ENCODE measurements at places on chromosomes 12 and 14. TPM values are rescaled to one million over a fixed set of nuclear protein-coding genes. Genes with fewer than 3 reads are reported as not detected.

The BEST3 gene
- total RNA-seq, result 0.11 TPM

DNA sequence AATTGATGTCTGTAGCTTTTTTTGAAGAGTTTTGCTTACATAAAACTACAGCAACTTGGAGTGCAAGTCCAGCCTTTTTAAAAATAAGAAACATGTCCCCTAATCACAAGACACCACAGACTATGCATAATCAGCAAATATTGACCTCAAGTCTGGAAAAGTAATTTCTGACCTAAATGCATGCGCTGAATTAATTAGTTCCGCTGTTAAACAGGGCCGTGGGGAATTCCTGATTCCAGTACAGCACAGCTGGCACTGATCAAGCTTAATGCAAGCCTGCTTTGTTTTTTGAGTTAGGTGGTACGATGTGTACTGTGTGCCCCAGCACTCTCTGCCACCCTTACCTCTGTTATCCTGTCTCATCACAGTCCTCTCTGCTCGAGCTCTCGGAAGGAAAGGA lies 9.2 kb downstream of the MLH3 start:
- no peak for DNase-seq

DNA sequence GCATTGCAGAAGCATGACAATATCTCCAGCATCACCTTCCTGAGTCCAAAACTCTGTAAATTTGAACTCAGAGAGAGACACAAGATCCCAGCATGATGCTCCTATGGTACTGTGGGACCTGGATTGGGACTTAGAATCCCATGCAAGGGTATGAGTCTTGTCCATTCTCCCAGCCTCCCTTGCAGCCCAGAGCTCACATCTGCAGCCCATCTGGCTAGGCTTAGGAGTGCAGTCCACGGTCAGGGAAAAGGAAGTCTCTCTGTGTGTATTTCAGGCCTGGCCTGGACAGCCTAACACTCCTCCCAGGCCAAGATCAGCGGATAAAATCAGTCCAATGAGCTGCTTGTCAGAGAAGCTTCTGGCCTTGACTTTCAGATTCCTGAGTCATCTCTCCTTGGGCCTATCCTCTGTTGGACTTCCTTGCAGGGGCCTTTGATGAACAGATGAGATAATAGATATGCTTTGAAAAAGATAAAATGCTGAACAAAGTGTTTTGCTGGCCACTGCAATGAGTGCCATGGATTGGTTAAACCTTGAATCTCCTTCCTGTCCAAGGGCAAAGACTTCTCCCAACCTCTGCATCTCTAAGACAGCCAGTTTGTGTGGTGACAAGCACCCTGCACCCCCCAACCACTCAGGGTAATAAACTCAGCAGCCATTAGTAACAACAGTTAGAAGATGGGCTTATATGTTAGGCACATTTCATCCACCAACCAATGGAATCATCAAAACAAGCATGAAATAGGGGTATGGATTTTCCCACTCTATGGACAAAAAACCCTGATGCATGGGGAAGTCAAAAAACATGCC lies 412.8 kb upstream of the TBX3 start:
- no peak for DNase-seq

The SERPINA6 gene
- not detected for total RNA-seq

DNA sequence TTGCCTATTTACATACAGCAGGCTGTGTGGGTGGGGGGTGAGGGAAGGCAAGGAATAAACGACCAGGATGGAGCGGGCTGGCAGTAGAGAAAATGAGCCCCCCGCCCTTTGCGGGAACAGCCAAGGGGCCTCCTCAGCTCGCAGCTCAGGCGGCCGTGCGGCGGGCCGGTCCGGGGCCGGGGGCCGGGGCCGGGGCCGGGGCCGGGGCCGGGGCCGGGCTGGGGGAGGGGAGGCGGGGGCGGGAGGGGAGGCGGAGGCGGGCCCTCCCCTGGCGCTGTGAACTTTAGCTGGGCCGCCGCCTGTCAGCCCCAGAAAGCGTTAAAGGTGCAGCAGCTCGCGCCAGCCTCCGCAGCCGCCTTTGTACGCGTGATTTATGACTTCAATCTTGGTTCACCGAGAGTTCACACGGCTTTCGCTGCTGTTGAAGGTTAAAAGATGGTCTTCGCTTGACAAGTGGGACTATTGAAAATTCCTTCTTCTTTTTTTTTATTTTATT lies 28.8 kb downstream of the HOXC4 start:
- no peak for DNase-seq

- no peak for DNase-seq
Observed at GRCh38 chr14:34403646-34404045, 58.4 kb downstream of the SPTSSA start.

The MMP19 gene
- 14.3 TPM for total RNA-seq

The SLCO1B1 gene
- total RNA-seq, result not detected

- DNase-seq, result no peak
Observed at GRCh38 chr12:60391051-60391450, 795.2 kb downstream of the SLC16A7 start.

Data from osteocyte (in vitro differentiated cells).